ENCODE measurements at places on chromosomes 6 and 20.

GRCh38 chr20:38083338-38084048 lies 49.9 kb downstream of the RPRD1B start:
- no peak for DNase-seq

- no peak for DNase-seq
Measured at GRCh38 chr20:48813930-48814546, 13.8 kb downstream of the PREX1 start.

GRCh38 chr6:168377856-168378832 lies 58.6 kb upstream of the DACT2 start:
- no peak for DNase-seq

- no peak for DNase-seq
Measured at GRCh38 chr6:105746509-105746908, 339.6 kb upstream of the PRDM1 start.

- DNase-seq, result no peak
Measured at GRCh38 chr6:19898141-19898740, 61.1 kb downstream of the ID4 start.

- no peak for DNase-seq
Measured at GRCh38 chr20:59456342-59457279, 147.7 kb upstream of the PHACTR3 start.

GRCh38 chr6:14277405-14277930 lies 159.9 kb downstream of the CD83 start:
- DNase-seq, result no peak

- no peak for DNase-seq
Measured at GRCh38 chr6:8075185-8075584, 11.0 kb upstream of the BLOC1S5 start.

DNA sequence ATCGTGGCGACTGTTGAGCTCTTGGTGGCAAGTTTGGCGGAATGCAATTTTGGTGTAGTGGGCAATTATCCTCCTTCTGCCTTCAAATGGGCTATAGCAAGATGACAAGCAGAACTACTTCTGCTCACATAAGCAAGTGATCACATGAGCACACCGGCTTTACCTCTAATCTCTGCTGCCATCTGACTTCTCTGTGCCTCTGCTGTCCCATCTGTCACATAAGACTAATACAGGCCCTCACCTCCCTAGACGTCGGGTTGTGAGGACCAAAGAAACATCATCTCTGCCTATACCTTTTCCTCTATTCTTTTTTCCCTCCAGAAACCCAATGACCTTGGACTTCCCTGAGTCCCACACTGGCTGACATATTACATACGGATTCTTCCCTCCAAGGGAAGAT lies 13.3 kb upstream of the WTAP start:
- DNase-seq, result no peak

DNA sequence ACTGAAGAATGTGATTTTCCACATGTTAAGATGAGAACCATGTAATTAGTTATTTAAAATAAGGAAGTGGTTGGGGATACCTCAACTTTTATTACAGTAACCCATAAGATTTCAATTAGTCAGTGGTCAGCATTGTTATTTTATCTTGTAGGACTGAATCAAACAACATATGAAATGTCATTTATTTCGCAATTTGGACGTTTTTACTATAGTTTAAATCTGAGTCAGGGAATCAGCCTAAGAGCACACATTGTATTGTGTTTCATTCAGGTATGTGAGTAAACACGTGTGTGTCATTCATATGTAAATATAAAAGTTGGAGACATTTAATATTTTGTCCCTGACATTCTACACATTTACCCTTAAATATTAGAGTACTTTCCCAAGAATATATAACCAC lies 1418.7 kb downstream of the GRIK2 start:
- DNase-seq, result no peak

DNA sequence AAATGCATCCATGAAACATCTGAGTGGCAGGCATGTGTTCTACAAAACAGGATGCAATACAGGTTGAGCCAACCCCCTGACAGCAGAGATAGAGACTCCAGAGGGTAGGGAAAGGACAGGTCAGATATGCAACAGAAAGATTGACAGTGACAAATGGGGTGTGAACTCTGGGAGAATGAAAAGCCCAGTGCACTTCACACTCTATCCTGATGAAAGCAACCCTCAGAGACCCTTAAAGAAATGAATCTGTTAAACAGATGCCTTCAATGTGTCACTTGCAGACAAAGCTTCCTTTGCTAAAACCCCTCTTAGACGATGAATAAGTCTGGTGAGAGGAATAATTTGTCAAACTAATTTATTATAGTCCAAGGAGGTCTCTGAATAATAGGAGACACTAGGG lies 89.9 kb downstream of the RFPL4B start:
- no peak for DNase-seq

GRCh38 chr6:107801173-107801886 lies 22.8 kb downstream of the SCML4 start:
- DNase-seq, result no peak

GRCh38 chr6:31582230-31582643 lies at the start of gene LTB:
LTB (minus strand) TSS chr6:31582424; CDS start chr6:31582417, 7 bp downstream.
- no peak for DNase-seq

DNA sequence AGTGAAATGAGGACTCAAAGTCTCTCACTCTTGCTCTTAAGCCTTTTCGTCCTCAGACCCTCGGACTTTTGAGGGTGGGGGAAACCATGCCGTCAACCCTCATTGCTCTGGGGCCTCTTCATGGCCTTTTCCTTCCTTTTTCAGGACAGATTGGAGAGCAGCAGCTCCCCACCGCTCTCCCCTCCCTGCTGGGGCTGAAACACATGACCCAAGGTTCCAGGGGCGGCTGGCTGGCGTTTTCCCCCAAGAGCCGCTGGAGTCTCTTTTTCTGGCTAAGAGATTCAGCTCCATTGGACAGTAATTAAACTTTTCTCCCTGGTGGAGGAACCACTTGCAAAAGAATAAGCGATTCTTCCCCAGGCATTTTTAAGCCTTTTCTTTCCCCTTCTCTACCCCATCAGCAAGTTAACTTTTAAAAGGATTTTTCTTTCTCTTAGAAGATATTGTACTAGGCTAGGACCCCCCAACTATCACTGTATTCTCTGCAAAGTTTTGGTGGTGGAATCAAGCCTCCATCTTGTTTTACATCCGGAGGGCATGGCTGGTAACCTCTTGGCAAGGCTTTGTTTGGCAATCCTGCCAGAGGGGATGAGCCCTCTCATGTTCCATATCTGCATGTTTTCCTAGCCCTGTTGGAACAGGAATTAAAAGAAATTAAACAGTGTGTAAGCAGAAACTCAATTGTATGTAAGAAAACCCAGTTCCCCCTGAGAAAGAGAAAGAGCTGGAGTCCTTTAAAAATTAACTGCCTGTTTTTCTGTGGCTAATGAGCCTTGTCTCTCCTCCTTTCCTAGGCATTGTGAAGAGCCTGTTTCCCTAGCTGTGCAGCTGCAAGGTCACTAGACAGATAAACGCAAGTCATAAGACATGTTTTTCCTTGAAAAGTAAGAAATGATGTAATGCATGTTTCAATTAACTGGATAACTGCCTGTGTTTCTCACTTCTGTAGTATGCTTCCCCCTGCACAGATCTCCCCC lies 100.8 kb upstream of the GPR6 start:
- DNase-seq, result no peak

DNA sequence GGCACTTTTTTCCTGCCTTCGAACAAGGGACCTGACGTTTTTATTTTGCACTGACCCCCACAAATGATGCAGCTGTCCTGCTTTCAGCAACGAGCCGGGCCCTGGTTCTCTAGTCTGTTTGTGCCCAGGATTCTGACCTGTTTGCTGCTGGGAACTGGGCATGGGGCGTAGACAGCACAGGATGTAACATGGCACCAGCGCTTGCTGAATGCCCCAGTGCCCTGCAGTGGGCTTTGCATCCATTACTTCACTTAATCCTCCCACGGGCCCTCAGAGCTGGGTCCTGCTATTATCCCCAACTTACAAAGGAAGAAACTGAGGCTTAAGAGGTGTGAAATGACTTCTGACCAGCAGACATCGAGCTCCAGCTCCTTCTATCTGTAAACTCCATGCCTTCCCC lies 80.4 kb upstream of the PMEPA1 start:
- no peak for DNase-seq

- DNase-seq, result no peak
Measured at GRCh38 chr20:37389241-37389747, 43.4 kb downstream of the SRC start.

- DNase-seq, result no peak
Measured at GRCh38 chr6:156618600-156619205, 158.5 kb upstream of the ARID1B start.

DNA sequence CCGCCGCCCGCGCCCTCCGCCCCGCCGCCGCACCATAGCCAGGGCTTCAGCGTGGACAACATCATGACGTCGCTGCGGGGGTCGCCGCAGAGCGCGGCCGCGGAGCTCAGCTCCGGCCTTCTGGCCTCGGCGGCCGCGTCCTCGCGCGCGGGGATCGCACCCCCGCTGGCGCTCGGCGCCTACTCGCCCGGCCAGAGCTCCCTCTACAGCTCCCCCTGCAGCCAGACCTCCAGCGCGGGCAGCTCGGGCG lies 1.5 kb downstream of the FOXC1 start:
- DNase-seq, result no peak

GRCh38 chr20:60255866-60256265 lies 297.6 kb downstream of the CDH26 start:
- DNase-seq, result no peak

DNA sequence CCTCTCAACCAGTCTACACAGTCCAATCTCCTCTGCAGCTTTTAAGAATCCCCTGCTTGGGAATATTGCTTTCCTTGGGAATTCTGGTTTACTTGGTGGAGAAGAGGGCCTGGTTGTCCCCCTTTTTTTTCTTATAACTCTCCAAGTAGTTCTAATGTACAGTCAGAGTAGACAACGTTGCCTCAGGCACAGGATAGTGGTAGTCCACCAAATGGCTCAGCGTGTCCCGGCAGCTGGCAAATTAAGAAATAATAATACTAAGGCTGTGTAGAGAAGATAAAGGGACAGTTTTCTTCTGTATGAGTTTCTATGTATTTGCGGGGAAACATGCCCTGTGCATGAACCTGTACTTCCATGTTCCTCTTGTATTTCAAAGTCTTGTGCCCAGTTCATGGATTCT lies 145.7 kb upstream of the RREB1 start:
- DNase-seq, result no peak

DNA sequence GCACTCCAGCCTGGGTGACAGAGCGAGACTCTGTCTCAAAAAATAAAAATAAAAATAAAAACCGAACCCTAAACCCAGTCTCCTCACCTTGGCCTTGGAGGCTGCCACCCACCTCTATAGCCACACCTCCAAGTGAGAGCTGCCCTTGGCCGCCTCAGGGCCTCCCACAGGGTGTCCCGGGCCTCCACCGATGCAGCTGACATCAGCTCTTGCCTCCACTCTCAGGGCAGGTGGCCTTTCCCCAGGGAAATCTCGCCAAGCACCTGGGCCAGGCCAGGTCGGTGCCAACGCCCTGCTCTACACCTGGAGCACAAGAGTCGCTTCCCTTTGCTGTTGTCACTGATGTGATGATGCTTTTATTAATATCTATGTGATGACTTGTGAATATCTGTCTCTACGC lies 8.9 kb upstream of the MYL9 start:
- no peak for DNase-seq

DNA sequence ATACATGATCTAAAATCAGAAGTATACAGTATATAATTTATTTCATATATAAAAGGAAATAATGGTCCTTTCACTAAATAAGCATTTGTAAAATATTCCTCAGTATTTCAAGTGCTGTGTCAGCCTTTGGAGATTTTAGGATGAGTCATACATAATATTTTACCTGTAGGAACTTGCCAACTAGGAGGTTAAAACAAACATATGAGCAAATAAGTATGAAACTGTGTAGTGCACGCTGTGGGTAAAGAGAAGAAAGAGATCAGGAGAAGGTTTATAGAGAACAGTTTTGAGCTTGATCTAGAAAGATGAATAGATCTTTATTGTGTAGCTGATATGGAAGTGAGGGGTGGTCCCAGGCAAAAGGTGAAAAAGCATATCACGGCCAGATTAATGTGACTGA lies 169.9 kb upstream of the RNF217 start:
- no peak for DNase-seq

DNA sequence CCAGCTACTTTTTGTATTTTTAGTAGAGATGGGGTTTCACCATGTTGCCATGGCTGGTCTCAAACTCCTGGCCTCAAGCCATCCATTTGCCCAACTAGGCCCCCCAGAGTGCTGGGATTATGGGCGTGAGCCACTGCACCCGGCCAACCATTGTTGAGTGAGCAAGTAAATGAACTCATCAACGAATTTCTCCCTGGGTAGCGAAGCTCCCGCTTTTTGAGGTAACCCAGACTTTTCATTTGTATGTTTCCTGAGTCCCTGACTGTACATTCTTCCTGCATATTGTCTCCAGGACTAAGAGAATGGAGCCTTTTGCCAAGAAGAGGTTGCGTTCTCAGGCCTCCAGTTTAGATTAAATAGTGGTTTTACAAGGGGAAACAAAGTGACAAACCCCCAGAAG lies 36.4 kb downstream of the RIPOR3 start:
- DNase-seq, result no peak

- no peak for DNase-seq
Measured at GRCh38 chr6:38836585-38836984, 121.5 kb downstream of the DNAH8 start.

- no peak for DNase-seq
Measured at GRCh38 chr20:45575931-45576330, 3.2 kb downstream of the WFDC8 start.

DNA sequence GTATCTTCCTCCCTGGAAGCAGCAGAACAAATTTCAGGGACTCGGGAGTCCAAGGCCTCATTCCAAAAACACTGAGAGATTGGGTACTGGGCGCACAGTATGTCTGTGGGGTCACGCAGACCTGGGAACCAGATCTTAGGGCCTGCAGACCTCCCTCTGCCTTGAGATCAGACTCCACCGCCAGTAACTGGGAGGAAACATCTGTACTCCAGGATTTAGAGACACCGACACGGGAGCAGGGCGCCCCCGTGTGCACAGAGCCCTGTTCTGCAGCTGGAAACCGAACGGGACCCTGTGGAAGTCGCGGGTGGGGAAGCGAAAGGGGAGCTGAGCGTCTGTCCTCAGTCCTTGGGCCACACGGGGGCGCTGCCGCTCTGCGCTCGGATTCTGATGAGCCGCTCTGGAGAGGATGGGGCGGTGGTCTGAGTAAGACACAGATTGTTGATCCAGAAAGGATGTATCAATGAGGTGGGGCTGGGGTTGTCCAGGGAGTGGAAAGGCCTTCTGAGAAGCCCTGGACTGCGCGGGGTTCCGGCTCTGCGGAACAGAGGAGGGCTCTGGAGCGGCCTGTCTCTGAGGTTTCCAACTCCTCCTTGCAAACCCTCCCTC lies 35.7 kb upstream of the HLA-E start:
- peak; percentile 76 for DNase-seq

- DNase-seq, result no peak
Measured at GRCh38 chr6:134077301-134077700, 24.9 kb upstream of the SLC2A12 start.

- DNase-seq, result no peak
Measured at GRCh38 chr6:98678481-98678880, 155.9 kb upstream of the POU3F2 start.

- no peak for DNase-seq
Measured at GRCh38 chr6:33623895-33624381, 2.8 kb downstream of the ITPR3 start.

- no peak for DNase-seq
Measured at GRCh38 chr6:28212510-28213212, 12.4 kb upstream of the ZSCAN9 start.

All from breast epithelium (tissue), 4 donors.